ENCODE measurements at places on chromosomes 11 and 22. TPM values are rescaled to one million over a fixed set of nuclear protein-coding genes. Genes with fewer than 3 reads are reported as not detected.

The OLFML1 gene
- total RNA-seq = not detected

The GPHA2 gene
- not detected for total RNA-seq

The MOGAT2 gene
- not detected for total RNA-seq

The LARGE2 gene
- total RNA-seq = 0.36 TPM

The LYVE1 gene
- not detected for total RNA-seq

The TRIM21 gene
- 58.3 TPM for total RNA-seq

The TENM4 gene
- total RNA-seq = not detected

The POU2AF3 gene
- not detected for total RNA-seq

All from T-helper 2 cell treated with Interferon-gamma antibody and Interleukin-4, amounts not matched to agents 100 ng/mL and 5 ng/mL, for 36 hours (primary cell).